ENCODE measurements at places on chromosomes 1 and 21.

GRCh38 chr1:234114648-234115307 lies 210.3 kb downstream of the SLC35F3 start:
- peak; percentile 41 for DNase-seq

DNA sequence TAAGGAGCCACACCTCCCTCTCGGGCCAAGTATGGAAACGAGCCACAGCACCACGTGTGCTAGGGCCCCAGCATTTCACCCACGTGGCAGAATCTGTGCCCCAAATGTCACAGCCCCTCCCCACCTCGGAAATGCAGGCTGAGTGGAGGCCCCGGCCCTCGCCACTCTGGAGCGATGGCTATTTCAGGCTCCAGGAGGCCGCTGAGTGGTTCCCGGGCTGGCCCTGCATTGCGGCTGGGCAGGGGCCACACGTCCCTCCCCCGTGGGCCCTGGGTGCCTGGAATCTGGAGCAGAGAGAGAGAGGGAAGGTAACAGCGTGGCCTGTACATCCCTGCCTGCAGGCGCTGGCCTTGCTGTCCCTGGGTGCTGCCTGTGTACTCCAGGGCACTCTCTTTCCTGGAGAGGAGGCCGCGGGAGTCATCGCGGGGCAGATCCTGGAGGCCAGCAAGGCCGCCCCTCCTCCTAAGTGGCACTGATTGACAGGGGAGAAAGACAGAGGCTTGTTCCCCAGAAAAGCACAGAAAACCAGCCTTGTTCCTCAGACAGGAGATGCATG lies 68.0 kb upstream of the TRAPPC10 start:
- no peak for DNase-seq

GRCh38 chr1:231032963-231033362 lies 7.1 kb downstream of the FAM89A start:
- DNase-seq = no peak

DNA sequence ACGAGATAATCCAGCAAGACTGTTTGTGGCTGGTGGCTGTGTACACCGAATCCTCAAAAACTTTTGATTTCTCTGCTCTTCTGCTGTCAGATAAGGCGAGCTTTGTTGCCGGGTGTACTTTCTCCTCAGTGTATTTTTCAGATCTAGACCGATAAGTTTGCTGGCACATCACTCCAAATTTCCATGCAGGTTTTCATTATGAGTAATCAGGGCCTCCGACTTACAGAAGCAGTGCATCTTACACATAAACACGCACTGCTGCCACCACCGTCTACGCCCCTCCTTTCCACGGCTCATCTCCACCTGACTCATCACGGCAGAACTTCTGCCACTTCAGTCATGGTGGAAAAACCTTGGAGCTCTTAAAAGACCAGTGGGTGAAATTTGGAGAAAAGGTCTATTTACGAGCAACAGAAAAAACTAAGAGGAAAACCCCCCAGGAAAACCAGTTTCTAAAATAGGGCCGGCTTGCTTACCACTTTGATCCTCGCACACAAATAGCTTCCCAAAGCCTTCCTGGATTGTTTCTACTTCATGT lies 7.7 kb downstream of the ZBTB21 start:
- DNase-seq = no peak

GRCh38 chr1:198687429-198687828 lies 48.6 kb downstream of the PTPRC start:
- DNase-seq = no peak

DNA sequence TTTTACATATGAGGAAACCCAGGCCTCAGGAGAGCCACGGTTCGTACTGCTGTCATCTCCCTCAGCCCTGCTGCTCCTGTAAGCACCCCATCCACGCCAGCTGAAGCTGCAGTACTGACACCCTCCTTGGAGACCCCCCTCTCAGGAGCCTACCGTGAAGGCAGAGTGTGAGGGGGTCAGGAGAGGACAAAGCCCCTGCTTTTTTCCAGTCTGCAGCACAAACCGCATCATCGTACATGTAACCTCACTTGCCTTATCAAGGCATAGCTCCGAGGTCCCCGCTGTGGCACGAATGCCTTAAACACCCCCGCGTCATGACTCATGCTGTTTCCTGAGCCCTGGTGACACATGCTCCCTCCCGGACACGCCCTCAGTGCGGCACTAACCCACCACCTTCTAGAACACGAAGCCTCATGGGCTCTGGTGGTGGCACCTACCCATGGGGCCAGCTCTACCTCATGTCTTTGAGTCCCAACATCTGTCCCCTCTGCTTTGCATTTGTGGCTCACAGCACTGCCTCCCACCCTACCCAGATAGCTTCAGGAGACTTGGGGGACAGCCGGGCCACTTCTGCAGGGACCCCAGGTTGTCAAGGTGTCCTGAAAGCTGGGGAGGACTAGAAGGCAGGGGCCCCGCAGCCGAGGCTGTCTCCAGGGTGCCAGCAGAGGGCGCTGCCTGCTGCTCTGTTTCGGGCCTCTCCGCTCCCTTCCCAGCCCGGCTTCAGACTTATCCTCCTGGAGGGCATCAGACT lies 4.9 kb downstream of the SH3BGRL3 start:
- no peak for DNase-seq

DNA sequence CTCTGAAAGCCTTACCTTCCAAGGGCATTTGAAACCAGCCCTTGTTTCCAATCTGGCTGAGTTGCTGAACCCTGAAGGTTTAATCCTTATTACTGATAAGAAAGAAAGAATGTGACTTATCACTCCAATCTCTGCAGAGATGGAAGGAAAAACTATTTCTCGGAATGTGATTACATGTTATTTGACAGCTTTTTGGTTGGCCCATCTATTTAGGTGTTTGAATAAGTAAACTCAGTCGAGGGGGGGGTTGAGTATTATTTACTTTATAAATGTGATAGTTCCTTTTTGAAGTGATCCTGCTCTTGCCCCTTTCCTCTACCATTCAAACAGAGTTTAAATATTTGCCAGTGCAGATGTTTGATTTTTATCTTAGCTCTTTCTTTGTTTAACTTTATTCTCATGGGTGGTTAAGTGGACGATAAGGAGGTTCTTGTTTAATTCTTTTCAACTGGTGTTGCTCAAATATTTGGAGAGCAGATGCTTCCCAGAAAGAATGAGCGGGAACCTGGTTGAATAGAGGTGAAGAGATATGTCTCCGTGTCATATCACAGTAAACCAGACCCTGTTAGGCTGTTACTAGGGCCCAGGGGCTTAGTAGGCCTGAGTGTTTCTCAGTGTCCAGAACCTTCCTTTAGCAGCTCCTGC lies 126.1 kb downstream of the CACHD1 start:
- no peak for DNase-seq

- DNase-seq = no peak
These were observed 184.7 kb downstream of the ST6GALNAC3 start for GRCh38 chr1:76259270-76259669.

GRCh38 chr1:6440198-6441126 lies 15.9 kb downstream of the ESPN start:
- no peak for DNase-seq

- DNase-seq = no peak
These were observed 26.6 kb downstream of the CAPZA1 start for GRCh38 chr1:112646225-112646624.

- DNase-seq = no peak
These were observed 65.6 kb upstream of the USP24 start for GRCh38 chr1:55280731-55281130.

DNA sequence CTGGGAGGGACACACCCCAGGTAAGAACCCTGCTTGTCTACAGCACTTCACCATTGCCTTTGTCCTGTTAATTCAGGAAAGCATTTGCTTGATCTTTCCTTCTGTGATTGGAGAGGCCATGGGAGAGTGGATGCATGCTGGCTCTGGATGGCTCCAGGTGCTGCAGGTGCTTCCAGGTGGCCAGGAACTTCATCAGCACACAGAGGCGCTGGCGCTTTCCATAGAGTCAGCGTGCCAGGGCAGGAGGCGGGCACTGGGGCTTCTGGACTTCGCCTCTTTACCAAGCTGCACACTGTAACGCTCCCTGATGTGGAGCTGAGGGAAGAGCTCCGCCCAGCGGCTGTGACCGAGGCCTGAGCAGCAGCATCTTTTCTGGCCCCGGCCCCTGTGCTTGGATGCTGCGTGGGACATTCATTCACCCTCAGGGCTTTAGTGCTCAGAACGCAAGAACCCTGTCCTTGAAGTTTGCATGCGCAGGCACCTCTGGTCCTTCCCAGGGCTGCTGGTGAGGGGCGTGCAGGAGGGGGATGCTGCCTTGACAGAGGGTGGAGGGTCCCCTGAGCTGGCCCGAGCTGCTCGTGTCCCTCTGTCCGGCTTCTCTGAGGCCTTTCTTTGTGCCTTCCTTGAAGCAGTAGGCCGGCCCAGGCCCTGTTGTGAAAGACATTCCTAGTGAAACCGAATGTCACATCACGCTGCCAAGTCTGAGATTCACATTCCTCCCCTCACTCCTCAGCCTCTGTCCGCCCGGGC lies 1.6 kb upstream of the MX2 start:
- DNase-seq = no peak

- DNase-seq = no peak
These were observed 39.7 kb downstream of the EDN2 start for GRCh38 chr1:41444785-41445184.

- DNase-seq = no peak
These were observed 4.6 kb downstream of the HYI start for GRCh38 chr1:43448955-43449707.
